Stimulated activated CD4-positive, alpha-beta T cell treated with anti-CD3 and anti-CD28 coated beads, TNF-alpha, amount 100 ng/mL, for 48 hours (primary cell): ENCODE measurements at places on chromosomes 16 and 17.

GRCh38 chr16:57544124-57544653 lies 1.7 kb downstream of the ADGRG5 start:
- no peak for DNase-seq

- no peak for DNase-seq
Observed at GRCh38 chr17:2869604-2870003, 73.4 kb downstream of the RAP1GAP2 start.

DNA sequence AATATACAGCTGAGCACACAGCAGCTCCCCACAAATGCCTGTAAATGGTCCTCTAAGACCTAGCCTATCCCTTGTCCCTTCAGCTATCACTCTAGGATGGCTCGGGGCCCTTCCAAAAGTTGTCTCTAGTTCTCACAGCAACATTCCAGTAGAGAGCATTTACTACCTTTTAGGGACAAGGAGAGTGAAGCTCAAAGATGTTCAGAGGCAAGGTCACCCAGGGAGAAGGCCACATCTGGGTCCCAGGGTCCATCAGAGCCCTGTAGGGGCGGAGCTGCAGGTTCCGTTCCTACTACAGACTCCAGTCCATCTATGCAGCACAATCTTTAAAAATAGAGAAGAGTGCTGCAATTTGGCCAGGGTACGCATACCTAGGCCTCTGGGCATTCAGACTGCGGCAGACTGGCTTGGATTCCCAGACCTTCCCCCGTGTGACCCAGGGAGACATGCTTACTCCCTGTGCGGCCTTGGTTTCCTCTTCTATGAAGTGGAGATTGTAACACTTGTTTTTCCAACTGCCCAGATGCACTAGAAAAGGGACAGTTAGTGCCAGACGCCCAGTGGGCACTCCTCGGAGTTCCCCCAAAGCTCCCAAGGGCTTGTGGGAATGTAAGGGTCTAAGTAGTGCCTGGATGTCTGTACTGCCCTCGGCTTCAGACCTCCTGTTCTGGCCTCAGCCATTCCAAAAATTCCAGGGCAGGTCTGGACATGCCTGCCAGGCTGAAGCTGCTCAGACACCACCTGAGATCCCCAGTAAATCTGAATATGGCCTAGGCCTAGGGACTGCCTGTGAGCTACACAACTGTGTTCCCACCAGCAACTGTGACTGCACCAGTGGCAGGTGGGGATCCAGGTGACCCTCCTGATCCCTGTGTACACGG lies 2.5 kb downstream of the SLC12A4 start:
- no peak for DNase-seq

DNA sequence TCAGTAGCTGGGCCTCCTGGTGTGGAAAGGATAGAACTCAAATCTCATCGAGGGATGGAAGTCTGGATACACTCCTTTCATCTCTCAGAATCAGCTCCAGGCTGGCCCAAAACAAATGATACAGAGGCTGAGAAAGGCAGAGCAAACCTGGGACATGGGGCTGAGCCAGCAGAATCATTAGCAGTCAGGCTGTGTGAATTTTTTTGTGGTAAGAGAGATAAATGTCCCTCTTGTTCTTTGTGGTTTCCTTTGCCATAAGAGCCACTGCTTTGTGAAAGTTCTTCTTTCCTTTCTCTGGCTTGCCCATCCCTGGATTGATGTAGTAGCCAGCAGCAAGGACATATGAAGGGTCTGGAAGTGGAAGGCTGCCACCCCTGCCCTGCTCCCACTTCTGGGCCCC lies 146.2 kb downstream of the CDH13 start:
- no peak for DNase-seq

GRCh38 chr17:68865584-68865983 lies 89.6 kb downstream of the ABCA8 start:
- no peak for DNase-seq

DNA sequence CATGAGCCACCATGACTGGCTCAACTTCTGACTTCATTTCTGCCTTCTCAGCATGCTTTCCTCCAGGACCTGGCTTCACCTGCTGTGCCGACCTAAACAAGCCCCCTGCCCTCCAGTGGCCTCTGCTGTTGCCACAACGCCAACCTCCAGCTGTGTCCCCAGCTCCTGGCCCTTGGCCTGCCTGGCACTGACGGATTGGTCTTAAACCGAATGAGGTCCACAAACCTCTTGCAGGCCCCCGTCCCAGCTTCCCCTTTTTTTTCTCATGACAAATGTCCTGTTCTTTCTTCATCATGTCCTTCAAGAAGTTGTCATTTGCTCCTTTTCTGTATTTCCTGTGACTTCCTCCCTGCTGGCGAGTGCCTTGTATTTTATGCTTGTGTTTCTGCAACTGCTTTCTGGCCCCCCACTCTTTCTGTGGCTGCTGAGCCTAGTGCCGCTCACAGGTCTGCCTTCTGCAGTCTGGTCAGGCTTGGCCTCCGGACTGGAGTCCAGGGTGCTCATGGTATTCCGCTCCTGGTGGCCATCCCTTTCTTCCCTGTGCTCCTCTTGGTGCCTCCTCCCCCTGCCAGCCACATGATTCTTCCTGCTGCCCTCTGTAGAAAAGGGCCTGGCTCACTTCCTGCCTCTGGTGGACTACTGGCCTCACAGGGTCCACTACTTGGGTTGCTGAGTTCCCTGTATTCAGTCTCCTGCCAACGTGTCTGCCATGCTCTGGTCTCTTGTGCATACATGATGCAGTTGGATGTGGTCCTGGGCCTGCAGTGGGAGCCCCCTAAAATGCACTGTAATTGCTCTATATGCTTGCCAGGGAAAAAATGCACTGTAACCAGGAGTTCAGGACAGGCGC lies 2.9 kb downstream of the ATP6V0C start:
- DNase-seq, result no peak

DNA sequence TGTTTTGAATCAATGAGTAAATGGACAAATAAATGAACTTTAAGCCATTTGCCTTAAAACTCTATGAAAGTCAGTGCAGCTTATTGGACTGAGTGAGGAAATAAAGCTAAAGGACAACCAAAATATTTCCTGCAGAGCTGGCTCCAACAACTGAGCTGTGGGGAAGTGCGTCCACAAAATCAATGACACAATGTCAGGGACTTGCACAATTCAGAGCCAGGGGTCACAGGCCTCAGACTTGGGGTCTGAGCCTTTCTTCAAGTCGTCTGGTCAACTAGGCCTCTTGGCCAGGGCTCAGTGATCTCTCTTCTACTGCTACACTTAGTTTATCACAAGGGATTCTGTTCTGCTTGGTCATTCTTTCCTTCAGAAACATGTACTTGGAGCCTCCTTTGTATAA lies 26.2 kb upstream of the RHBDL3 start:
- no peak for DNase-seq

DNA sequence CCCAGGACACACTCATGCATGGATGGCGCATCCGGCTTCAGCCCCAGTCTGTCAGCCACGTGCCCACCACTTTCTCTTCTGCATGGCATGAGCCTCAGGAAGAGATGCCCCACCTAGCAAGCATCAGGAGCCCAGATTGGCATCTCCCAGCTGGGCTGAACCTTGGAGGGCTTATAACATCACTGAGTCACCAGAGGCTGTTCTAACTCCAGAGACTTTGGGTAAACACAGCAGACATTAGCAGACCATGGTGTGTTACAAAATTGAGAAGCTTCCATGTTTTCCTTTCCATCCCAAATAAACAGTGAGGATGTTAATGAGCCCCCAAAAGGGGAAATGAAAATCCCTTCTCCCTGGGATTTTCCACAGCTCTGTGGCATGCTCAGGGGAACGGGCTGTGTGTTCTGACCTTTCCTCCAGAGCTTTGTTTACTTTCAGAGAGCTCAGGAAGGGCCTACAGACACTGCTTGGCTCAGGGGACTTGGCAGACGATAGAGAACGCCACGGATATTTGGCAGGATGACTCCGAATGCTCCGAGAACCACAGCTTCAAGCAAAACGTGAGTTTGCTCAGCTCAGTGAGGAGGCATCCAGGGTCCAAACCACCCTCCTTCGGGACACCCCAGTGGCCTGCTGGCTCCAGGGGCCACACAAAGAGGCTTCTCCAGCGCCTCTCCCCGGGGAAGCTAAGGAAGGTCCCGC lies 16.5 kb downstream of the GLP2R start:
- DNase-seq, result no peak

- DNase-seq, result no peak
Observed at GRCh38 chr16:76573281-76573680, 296.1 kb downstream of the CNTNAP4 start.

DNA sequence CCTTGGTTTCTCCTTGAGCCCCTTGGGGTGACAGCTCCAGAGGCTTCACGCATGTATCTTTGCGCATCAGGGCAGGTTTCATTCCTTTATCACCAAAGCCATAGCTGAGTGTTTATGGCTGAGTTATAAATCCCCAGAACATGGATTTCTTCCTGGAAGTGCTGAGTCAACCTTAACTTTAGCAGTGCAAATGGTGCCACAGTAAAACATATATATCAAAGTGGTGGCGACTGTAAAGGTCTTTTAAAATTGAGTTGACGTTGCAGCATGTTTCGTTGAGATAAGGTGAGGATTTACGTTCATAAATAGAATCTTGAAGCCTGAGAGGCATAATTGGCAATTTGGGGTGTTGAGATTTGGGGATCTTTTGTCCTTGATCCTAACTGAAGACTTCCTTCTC lies 214.1 kb downstream of the HS3ST4 start:
- DNase-seq, result no peak

DNA sequence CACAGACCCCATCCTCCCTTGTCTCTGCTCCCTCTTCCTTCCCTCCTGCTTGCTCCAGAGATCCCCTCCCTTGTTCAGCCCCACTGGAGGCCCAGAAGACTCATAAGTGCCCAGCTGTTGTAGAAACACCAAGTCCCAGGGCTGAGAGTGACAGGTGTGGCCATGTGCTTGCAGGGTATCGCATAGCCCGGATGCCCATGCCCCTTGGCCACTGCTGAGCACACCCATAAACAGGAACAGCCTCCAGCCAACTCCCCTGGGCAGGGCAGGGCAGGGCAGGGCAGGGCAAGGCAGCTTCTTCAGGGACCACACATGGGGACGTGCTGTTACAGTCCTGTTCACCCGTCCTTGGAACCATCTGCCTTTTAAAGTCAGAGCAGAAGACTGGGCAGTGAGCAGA lies 2.0 kb downstream of the CACNG1 start:
- no peak for DNase-seq

DNA sequence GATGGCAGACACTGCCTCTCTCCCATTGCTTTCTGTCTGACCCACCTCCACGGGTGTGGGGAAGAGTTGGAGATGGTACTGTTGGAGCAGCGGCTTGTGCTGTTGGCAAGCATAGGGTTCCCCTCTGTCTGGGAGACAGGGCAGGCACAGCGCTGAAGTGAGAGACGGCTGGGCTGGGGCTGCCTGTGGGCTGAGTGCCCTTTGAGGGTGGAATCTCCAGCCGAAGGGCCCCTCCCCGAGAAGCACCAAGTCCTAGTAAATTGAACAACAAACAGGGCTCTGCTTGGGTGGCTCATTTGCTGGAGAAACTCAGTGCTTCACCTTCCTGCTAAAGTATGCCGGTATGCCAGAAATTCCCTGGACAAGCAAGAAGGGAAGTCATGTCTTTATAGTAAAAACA lies 79.7 kb downstream of the KSR1 start:
- DNase-seq, result no peak

DNA sequence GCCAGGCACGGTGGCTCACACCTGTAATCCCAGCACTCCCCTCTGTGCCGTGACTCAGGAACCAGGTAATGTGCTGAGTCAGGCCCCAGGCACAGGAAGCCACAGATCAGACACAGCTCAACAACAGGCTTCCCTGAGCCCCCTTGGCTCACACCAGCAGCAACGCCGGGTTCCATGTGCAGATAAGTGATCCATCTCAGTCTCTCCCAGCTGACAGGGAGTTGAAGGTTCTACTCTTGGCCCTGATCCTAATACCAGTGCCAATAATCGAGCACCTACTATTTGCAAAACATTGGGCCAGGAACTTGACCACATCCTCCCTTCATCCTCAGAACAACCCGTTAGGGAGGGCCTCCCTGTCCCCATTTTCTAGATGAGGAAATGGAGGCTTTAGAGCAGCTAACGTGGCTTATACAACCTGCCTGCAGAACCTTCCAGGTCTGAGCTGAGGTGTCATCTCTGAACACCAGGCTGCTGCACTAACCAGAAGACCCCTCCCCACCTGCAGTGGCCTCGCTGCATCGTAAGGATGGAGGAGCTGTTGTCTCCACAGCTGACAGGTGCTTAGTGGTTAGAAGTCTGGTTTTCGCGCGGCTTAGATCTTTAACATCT lies 64.8 kb upstream of the AMZ2 start:
- no peak for DNase-seq

DNA sequence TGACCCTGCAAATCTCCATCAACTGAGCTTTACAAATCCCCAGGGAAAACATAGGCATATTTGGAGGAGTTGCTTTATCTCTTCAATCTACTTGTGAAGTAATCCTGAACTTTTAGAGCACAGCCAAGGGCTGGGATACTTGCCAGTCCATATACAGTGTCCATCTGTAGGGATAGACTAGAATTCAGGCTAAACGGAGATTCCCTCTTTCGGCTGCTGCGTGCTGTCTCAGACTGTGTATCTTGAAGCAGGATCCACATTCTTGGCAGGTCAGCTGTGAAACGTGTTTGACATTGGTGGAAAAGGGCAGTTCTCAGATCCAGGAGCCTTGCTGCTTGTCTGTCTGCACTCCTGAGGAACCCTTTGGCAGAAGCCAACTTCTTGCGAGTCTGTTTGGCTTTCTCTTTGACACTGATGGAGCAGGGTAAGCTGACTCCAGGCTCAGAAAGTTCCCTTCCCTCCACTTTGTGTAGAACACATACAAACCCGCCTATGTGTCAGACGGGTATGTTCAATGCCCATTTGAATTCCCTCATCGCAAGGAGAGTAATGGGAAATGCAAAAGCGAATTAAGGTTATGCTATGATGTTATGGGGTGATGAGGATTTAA lies 221.8 kb downstream of the MAP2K4 start:
- no peak for DNase-seq

- DNase-seq, result no peak
Observed at GRCh38 chr17:69123626-69124025, 18.1 kb downstream of the ABCA6 start.

GRCh38 chr17:30599428-30600059 lies 122.3 kb downstream of the GOSR1 start:
- no peak for DNase-seq

DNA sequence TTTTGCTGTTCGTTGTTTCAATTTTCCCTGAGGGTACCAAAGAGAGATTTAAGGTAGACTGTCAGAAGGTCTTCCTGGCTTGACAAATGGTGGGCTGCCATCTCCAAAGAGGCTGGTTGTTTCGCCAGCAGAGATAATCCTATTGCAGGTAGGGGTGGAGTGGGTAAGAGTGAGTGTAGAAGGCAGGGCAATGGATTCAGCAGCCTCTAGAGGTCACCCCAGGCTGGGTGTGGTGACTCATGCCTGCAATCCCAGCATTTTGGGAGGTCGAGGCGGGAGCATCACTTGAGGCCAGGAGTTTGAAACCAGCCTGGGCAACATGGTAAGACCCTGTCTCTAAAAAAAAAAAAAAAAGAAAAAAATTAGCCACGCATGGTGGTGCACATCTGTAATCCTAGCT lies 34.6 kb downstream of the DCAKD start:
- no peak for DNase-seq
